ENCODE measurements at places on chromosomes 3 and 15.

- DNase-seq, result no peak
These were observed 171.3 kb downstream of the ATP10A start for GRCh38 chr15:25691544-25692430.

DNA sequence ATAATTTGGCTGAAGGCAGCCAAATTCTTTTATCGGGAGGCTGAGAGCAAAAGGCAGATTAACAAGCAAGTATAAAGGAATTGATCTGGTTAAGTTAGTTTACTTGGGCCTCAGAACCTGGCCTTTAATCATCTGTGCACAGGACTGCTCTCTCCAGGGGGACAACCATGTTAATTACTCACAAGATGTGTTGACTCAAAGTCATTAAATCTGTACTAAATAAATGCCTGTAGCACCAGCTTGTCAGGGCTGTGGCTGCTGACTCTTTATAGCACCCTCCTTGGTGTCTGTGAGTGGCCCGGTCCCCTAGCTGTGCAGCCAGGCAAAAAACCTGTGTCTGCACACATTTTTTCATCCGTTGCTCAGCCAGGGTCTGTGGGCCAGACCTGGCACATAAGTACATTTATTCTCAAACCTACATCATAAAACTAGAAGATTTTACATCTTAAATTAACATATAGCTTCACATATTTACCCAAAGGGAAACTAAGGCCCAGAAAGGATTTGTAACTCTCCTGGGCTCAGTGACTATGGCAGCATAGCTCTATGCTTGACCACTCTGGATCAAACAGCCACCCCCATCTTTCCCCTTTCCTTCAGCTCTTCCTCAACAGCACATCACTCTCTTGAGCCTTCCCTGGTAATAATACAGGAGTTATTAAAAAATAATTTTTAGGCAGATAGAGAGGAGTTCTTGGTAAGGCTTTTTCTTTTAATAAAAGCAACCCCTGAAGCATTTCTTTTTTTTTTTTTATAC is 51.4 kb downstream of the NCEH1 start:
- DNase-seq, result no peak

GRCh38 chr15:80698676-80699075 is 3.6 kb downstream of the ABHD17C start:
- DNase-seq, result no peak

- no peak for DNase-seq
These were observed 20.3 kb downstream of the PLXNB1 start for GRCh38 chr3:48409291-48410201.

GRCh38 chr3:117734496-117734895 is 1024.9 kb downstream of the TUSC7 start:
- no peak for DNase-seq

GRCh38 chr3:125357032-125357658 is 18.0 kb downstream of the ZNF148 start:
- no peak for DNase-seq

GRCh38 chr3:123302961-123303360 is 101.2 kb downstream of the SEC22A start:
- no peak for DNase-seq

GRCh38 chr3:182889948-182890629 is 90.2 kb downstream of the DCUN1D1 start:
- DNase-seq, result no peak

DNA sequence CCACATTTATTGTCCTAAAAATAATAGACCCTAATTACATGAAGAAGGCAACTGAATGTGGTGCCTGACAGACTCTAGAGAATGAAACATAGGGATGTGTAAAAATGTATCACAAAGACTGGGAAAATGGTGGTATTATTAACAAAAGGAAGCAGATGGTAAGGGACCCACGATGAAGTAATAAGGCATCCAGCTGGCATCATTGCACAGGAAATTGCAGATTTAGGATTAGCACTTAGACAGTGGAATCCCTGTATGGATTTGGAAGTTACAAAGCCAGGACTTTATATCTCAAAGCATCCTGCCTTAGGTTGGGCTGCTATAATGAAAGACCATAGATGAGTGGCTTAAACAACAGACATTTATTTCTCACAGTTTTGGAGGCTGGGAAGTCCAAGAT is 104.3 kb downstream of the PPM1L start:
- no peak for DNase-seq

DNA sequence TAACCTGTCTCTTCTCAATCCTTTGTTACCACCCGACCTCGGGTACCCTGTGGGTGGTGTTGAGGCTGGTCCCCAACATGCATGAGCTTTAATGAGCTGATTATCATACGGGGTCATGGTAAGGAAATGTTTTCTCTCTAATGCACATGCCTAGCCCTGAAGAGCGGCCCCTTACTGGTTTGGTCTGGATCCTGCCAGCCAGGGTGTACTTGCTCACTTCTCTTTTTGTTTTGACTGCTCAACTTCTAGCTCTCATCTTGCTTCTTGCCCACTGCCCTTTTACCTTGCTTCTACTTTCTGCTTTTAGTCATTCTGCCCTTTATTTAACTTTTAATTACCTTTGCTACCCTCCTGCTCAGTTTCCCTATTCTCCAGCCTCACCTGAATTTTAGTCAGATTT is 44.3 kb upstream of the ACAD9 start:
- DNase-seq, result no peak

- DNase-seq, result no peak
These were observed 77.4 kb downstream of the KLF15 start for GRCh38 chr3:126279853-126280252.

DNA sequence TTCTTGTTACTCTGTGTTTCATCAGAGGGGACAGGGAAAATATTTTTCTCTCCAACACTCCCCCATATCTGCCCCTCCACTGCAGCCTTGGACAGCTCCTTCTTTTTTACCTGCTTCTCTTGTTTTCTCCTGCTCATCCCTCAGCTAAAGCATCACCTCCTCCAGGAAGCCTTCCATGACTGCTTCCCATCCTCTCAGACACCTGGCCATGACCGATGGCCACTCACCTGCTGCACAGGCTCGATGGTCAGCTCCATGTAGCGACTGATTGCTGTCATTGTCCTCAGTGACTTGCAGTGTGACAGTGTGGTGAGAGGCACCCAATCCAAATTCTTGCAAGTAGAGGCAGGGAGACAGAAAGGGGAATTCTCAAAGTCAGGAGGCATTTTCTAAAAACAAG is 22.5 kb downstream of the TMEM44 start:
- no peak for DNase-seq

DNA sequence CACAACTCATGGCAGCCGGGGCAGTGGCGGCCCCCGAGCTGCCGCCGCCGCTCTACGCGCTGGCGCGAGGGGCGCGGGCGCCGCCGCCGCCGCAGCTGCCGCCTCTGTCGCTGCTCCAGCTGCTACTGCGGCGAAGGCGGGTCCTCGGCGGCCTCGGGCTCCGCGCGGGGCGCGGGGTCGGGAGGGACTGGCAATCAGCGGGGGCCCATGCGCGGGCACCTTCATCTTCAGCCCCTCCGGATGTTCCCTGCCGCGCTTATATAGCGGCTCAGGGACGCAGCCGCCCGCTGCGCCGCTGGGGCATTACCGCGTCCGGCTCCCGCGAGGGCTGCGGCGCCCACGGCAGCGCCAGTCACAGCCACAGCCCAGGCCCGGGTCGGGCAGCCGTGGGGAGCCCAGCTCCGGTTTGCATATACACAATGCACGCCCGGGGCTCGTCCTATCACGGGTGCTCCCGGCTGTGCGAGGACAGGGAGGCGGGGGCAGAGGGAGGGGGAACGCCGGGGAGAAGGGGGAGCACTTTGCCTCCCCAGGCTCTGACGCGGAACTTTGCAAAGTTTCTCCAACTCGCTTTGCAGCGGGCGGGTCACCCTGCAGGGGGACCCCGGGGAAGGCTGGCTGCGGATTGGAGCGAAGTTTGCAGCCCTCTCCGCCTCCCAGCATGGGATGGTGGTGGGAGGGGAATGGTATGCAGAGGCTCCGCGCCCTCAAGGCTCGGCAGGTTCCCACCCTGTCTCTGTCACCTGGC is at the start of gene VGLL3:
TSS of gene VGLL3 (minus strand) at position 416 of the 748 bp plus-strand sequence. CDS start at position 10, 406 bp downstream.
- no peak for DNase-seq

DNA sequence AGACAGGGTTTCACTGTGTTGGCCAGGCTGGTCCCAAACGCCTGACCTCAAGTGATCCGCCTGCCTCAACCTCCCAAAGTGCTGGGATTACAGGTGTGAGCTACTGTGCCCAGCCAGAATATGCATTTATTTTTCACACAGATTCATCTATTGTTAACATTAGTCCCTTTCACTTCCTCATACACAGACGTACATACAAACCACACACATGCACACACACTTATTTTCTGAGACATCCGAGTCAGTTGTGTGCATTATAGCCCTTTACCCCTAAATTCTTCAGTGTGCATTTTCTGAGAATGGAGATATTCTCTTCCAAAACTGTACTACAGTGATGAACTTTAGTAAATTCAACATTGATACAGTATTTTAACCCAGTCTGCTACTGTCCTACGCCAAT is 15.0 kb upstream of the MEX3B start:
- DNase-seq, result no peak

GRCh38 chr15:37037071-37037655 is 63.2 kb downstream of the MEIS2 start:
- no peak for DNase-seq

DNA sequence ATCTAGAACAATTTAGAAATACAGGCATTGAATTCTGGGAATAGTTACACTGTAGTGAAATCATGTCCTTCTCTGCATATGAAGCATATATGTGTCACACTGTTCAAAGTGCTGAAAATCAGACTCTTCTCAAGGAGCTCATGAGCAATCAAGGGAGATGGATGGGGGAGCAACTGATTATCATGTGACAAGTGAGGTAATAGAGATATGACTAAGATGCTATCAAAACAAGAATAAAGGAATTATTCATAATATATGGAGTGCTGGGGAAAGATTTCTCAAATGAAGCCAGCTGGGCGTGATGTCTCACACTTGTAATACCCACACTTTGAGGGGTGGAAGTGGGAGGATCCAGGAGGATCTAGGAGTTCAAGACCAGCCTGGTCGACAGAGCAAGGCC is 74.9 kb upstream of the CHRNB4 start:
- DNase-seq, result no peak

- no peak for DNase-seq
These were observed 226.4 kb downstream of the SI start for GRCh38 chr3:164851905-164852304.

DNA sequence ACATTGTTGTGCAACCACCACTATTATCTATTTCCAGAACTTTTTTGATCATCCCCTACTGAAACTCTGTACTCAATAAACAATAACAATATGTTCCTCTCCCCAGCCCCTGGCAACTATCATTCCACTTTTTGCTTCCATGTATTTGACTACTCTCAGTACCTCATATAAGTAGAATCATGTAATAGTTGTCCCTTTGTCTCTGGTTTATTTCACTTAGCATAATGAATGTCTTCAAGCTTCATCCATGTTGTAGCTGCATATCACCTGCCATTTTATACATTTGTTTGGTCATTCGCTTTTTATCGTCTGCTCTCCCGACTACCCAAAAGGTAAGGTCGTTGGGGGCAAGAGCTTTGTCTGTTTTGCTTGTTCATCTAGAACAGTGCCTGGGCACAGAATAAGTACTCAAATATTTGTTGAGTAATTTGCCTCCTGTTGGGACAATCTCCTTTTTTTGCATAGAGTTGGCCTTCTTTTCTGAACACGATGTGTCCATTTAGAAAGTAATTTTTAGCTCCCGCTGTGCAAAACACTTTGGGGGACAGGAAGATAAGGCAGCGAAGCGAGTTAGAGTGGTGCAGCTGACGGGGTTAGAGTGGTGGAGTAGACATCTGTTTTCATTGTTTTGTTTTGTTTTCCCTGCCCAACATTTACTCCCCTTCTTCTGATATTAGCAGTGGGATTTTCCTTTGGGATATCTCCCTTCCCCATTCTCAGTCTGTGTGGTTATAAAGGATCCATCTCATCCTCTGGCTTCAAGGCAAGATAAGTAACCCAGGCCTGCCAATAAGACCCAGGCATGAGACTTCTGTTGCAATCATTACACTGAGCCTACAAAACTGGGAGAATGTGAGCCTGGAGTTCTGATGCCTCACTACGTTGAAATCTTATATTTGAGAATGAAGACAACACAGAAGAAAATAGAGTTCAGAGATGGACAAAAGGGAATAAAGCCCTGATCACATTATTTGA is 83.4 kb upstream of the RNU6-1 start:
- DNase-seq, result no peak

GRCh38 chr3:191235331-191236314 is 36.6 kb downstream of the OSTN start:
- no peak for DNase-seq

- DNase-seq, result no peak
These were observed 604.3 kb upstream of the CFAP20DC start for GRCh38 chr3:59654123-59654479.

DNA sequence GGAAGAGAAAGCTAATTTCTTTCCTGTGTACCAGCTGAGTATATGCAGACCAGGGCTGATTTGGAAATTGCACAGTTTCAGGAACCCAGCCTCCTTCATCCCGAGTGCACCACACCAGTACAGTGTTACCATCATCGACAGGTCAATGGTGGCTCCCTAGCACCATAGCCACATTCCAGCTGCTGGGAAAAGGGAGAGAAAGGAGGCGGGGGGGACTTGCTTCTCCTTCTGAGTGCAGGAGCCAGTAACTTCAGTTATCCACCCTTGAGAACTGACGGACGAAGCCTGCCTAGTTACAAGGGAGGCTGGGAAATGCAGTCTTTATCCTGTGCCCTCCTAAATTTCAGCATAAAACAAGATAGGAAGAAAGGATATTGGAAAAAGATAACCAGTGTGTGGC is 129.7 kb upstream of the PRICKLE2 start:
- no peak for DNase-seq

DNA sequence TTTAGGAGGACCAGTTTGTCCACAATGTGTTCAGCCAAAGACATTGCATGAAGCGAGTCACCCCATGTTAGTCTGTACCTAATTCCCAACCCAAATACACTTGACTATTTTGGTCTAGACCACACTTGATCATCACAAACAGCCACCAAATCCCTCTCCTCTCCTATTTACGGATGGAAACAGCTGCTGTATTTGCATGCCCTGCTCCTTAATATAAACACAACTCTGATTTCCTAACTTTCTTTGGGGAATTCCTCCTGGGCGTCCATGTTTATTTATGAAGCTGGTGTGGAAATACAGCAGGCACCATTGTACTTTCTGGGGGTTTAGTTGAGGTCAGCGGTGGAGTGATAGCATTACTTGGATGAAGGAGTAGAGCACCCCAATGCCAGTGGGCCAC is 235.2 kb downstream of the TLE3 start:
- DNase-seq, result no peak

DNA sequence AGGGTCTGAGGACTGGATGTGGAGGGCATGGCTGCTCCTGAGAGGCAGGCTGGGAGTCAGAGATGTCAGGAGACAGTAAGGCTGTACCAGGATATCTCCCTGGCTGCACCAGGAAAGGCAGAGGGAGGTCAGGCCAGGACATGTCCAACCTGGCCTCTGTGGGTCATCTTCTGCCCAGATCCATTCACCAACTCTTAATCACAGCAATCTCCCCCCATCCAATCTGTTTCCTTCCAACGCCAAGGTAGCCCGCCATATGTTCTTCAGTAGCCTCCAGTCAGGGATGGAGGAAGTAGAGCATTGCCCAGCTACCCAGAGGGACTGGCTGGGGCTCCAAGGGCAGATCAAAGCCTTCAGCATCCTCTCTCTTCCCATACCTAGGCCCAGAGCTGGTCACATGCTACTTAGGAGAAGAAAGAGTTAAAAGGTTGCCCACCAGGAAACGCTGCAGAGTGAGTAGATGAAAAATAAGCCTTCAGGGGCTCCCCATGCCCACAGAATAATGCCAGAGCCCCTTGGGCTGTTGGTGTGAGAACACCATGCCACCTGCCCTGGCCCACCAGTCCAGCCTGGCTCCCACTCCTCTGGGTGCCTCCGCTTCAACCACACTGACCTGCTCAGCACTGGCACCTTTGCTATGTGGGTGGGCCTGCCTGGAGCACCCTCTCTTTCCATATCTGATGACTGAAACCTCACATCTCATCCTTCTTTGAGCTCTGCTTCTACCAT is 176.8 kb downstream of the MEGF11 start:
- no peak for DNase-seq

Measured in NK-92 treated with Interleukin-12 subunit alpha and Interleukin-12 subunit beta, amount 100 ng/mL, for 24 hours (cell line).